Upper lobe of left lung (tissue), 6 donors: ENCODE measurements at places on chromosomes 4 and X. TPM values are rescaled to one million over a fixed set of nuclear protein-coding genes. Genes with fewer than 3 reads are reported as not detected.

ZAR1 gene
- 4.2 TPM for total RNA-seq

IL21 gene
- total RNA-seq, result not detected

G3BP2 gene
- 42.8 TPM for total RNA-seq

ZNF81 gene
- total RNA-seq, result 5.2 TPM

SYTL5 gene
- total RNA-seq, result 0.31 TPM

TMEM144 gene
- 15.8 TPM for total RNA-seq

NDNF gene
- total RNA-seq, result 52.4 TPM

CENPVL3 gene
- total RNA-seq, result not detected
